ENCODE measurements at places on chromosomes 2 and 18.

GRCh38 chr2:56192664-56193305 is 9.0 kb downstream of the CCDC85A start:
- no peak for DNase-seq

DNA sequence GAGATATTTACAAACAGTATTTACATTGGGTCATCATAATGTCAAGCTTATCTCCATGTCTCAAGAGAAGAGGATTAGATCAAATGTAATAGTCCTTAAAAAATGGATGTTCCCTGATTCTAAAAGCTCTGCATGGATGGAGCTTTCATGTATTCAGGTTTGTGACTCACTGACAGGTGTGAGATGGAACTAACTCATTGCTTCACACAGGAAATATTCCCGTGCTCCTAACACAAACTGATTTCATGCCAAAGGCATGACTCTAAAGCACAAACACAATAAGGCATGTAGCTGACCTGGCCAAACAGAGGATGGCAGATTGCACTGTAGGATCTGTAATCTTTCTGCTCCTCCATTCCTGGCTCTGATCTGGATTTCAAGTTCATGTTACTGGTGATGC is 110.0 kb downstream of the ALK start:
- no peak for DNase-seq

- peak; percentile 25 for DNase-seq
Measured at GRCh38 chr2:239944694-239945551, 80.2 kb downstream of the NDUFA10 start.

- DNase-seq: peak; percentile 7
Measured at GRCh38 chr2:97911206-97911921, 84.4 kb downstream of the TMEM131 start.

- no peak for DNase-seq
Measured at GRCh38 chr18:63218472-63218871, 101.1 kb downstream of the BCL2 start.

GRCh38 chr18:3720818-3721545 is 271.0 kb downstream of the TGIF1 start:
- no peak for DNase-seq

GRCh38 chr18:57585421-57585820 is 1.1 kb downstream of the FECH start:
- no peak for DNase-seq

GRCh38 chr2:44578471-44579093 is 216.8 kb downstream of the CAMKMT start:
- DNase-seq: no peak

DNA sequence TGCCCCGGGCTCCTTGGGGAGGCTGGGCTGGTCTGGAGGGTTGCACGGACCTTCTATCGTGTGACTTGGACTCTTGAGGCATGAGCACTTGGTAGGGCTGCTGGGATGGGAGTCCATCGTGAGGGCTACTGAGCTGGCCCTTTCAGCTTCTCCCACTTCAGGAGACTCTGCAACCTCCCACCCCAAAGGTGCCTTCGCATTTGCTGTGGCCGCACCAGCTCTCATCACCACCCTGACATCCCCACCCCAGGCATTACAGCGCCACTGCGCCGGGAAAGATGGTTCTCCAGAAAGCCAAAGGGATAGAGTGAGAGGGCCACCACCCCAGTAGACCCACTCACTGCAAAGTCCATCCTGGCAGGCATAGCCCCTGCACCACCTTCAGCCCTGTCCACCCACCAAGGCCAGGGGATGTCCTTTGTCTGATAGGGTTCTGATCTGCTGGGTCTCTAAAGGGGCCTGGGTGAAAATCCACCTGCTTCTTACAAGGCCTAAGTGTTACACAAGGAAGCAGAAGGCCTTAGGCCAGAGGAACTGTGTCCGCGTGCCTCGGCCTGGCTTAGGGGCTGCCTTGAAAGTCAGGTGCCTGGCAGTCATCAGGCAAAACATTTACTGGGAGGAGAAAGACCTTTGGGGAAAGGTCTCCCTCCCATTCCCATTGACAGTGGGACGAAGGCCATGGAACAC is 5.1 kb downstream of the EHD3 start:
- no peak for DNase-seq

DNA sequence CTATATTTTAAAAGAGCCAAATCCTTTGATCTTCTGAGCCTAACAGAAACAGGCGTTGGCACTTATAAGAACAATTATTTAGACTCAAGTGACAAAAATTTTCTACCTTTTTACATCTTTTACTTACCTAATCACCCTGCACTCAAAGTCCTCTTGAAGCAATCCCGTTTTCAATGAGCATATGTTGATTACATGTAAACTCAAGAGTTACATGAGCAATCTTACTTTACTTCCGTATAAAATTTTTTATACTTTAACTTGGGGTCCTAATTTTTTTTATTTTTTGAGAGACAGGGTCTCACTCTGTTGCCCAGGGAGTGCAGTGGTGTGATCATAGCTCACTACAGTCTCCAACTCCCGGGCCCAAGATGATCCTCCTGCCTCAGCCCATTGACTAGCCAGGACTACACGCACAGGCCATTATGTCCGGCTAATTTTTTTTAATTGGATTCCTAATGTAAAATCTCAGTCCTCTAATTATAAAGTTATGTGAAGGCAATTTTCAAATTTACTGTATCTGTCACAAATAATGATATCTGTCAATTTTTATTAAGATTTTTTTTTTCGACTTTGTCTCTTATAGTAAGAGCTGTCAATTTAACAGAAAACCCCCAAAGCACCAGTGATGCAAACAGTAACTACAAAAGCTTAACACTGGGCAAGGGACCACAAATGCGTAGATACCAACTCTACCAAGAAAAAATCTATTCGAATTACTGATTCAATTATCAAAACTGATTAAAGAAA is 19.1 kb upstream of the STPG4 start:
- DNase-seq: peak; percentile 34

DNA sequence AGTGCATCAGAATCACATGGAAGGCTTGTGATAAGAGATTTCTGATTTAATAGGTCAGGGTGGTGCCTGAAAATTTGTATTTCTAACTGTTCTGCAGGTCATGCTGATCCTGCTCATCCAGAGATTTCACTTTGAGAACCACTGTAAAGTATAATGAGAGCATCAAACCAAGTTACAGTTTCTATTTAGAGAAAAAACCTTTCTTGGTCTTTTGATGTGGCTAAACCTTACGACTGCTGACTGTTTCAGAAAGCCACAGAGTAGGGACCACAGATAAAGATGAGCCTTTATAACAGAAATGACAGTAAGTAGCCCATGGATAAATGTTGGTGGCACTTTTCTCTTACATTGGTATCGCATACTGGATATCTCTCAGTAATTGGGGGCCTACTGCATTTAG is 109.4 kb upstream of the FANCL start:
- DNase-seq: no peak

GRCh38 chr18:3104190-3105054 is 91.5 kb upstream of the LPIN2 start:
- no peak for DNase-seq

GRCh38 chr2:173855661-173856060 is 109.5 kb downstream of the SP3 start:
- DNase-seq: no peak

DNA sequence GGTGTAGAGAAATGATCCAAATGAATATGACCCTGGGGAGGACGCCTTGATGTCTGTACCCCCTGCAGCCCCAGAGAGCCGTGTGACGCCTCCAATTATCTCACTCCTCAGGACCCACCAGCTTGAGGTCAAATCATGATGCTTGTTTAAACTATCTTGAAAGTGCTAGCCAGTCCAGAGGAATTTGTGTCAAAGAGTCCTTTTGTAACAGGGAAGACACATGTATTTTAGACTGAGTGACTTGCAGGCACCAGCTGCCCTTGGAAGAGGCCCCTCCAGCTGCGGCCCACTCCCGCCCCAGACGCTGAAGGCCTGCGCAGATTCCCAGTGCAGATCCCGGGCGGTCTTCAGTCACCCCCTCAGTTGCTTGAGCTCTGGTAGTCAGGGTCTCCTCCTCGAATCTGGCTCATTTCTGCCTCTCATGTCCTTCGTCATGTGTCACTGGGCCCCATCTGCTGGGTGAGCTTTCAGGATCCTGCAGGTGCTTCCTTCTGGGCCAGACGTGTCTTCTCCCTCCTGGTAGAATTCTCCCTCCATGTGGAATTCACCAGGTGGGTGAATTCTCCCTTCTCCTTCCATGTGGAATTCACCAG is 77.4 kb downstream of the RNF144A start:
- no peak for DNase-seq

DNA sequence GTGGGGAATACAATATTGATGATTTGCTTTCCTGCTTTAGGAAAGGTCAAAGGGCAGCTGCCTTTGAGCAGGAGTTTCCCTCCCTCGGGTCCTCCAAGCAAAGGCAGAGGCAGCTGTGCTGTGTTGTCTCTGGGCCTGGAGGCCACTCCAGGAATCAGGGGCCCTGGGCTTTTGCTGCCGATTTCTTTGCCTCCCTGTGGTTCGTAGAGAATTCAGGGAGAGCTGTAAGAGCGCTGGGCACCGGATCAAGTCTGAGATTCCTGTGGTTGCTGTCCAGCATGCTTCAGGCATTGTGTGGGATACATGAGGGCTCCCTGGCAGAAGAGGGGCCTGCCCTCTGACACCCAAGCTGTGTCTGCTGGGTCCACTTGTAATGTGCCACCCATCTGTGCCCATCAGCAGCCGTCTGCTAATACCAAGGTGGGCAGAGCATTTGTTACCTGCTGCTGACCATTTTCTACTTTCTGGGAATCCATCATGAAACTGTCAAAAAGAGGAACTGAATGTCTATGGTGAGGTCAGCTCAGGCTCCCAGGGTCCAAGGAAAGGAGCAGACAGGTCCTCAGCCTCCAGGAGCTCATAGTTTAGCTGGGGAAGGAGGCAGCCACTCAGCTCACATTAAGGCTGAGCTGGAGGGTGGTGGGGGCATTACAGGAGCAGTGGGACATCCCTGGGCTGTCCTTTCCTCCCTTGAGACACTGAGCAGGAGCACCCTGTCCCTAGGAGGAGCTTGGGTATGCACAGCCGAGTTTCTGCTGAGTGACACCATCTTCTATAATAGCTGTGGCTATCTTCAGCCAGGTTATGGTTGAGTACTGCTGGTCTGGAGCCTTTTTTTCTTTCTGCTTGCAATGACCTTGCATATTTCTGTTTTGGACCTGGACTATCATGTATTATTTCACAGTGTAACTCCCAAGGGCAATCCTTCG is 68.5 kb downstream of the CTIF start:
- no peak for DNase-seq

DNA sequence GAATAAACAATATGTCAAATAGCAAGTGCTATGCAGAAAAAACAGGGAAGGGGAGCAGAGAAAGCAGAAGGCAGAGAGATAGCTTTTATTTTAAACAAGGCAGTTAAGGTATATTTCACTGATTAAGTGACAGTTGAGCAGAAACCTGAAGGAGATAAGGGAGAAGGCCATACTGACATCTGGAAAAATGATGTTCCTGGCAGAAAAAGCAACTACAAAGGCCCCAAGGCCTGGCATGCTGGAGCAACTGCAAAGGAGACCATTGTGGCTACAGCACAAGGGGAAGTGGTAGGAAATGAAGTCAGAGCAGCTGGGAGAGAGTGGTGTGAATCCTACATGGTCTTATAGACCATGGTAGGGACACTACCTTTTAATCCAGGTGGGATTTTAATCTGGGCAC is 8.9 kb upstream of the PCBP1 start:
- DNase-seq: no peak

- no peak for DNase-seq
Measured at GRCh38 chr2:211744379-211744778, 794.2 kb downstream of the ERBB4 start.

- DNase-seq: no peak
Measured at GRCh38 chr2:122530814-122531213, 775.4 kb downstream of the TSN start.

DNA sequence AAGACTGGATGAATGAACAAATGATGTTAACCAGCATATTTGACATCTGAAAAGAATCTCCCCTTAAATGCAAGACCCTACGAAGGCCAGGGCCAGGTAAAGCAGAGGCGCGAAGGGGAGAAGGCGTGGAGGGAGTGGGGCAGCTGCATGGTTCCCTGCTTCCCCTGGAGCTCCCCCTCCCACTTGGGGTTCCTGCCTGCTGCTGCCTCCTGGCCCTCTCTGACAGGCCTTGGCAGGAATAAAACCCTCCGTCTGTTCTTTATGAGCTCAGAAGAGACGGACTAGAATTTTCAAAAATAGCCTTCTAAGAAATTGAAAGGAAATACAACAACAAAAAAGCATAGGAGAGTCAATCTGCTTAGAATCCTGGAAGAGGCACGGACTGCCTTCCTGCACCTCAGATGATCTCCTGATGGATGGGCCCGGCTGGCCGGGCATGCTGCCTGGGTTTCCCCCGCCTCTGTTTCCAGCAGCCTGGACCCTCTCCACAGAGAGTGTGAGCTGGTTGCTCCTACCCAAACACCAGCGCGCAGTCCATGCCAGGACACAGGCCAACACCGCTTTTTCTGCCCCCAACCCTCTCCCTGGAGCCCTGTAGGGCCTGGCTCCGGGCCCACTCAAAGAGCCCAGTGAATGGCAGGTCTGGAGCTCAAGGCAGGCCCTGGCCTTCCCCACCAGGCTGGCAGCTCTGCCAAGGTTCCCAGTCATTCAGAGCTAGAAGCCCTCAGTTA is 23.9 kb downstream of the CFAP65 start:
- no peak for DNase-seq

DNA sequence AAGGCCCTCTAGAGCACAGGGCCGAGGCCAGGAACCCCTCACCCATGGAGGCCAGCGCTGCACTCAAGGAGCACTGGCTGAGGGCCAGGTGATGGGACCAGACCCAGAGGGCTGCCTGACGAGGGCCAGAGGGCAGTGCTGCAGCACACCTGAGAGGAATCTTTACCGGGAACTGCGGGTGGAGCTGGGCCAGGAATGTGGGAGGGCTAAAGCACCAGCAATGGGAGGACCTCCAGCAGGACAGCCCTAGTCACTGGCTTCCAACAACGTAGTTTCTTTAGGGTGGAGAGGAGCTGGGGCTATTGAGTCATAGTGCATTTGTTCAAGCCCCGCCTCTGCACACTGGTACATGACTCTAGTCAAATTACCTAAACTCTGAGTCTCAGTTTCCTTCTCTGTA is 143.4 kb downstream of the TMEM17 start:
- no peak for DNase-seq

DNA sequence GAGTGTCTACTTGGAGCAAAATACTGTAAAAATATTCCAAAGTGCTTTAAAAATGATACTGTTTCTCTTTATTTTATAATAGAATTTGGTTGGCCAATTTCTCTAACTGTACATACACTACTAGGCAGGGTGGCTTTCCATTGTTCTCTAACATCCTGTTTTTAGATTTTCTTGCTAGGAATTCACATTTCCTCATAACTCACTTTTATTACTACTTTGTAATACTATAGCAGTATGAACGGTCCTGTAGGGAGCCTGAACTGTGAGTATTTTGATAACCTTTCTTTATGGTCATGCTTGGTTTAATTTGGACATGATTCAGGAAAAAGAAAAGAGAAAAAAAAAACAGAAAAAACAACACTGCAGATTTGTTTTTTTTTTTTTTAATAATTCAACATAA is 37.8 kb downstream of the GCG start:
- no peak for DNase-seq

DNA sequence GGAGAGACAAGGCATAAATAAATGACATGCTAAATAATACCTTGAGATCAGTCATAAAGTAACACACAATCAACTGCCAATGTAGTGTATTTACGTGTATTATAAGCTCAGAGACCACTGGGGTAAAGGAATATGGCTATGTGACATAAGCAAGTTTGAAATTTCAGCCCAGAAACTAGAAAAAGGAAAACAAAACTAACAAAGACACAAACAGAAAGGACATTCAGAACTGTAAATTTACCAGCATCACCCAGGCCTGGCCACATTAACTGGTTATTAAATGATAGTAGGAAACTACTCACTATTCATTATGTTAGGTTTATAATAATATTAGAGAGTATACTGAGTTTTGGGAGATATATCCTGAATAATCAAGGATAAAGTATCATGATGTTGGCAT is 98.8 kb downstream of the METTL8 start:
- DNase-seq: no peak

Data from CD4-positive, alpha-beta T cell treated with Interleukin-21 for 1 hour (primary cell).